ENCODE measurements at places on chromosomes 16 and 17.

DNA sequence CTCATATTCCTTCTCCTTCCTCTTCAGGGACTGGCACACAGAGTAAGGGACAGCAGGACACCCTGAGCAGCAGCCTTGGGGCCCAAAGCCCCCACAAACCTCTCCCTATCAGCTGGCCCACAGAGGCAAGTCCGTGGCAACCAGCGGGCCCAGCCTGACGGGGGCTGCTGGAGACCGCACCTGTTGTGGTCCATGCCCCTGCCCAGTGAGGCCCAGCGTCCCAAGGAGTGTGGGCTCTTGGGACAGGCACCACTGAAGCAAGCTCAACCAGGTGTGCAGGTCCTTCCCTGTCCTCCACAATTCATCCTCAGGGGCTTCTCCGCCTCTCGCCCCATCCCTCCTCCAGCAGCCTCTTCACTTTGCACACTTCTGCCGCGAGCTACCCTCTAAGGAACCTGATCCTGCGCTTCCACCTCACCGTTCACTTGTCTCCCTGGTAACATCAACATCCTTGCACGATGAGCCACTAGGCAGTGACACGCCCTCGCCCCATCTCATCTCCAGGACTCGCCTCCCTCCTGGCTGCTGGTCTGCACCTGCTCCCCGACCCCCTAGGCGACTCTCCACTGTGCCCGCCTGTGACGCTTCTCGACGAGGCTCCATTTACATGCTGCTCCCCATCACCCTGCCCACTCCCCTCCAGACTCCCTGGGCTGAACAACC is 12.7 kb downstream of the MNT start:
- DNase-seq, result no peak

DNA sequence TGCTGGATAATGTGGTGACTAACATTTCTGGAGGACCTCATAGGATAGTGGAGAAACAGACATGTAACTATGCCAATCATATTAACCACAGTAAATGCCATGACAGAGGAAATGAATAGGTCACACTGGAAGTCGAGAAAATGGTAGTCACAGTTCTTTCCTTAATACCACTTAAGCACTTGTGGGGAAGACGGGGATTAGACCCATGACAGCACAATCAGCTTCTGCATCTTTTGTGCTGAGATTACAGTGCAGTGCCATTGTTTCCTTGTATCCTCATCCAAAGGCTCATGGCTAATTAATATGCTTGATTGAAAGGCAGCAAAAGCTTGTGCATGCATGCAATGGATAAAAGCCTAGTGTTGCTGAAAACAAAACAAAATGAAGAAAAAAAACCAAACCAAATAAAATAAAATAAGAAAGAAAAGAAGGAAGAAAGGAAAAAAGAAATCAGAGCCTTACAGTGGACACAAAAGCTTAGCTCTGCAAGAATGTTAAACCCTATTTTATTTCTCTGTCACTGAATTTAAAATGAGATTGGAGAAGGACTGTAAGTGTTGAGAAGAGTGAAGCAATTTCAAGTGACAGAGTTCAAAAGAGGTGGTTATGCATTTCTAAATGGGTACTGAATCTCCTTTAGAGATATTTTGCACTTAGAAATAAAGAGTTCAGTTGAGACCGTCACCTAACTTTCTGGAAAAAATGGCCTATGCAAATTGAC is 1011.9 kb downstream of the CDH8 start:
- no peak for DNase-seq

GRCh38 chr16:67432506-67432890 is 1.6 kb downstream of the HSD11B2 start:
- DNase-seq, result no peak

DNA sequence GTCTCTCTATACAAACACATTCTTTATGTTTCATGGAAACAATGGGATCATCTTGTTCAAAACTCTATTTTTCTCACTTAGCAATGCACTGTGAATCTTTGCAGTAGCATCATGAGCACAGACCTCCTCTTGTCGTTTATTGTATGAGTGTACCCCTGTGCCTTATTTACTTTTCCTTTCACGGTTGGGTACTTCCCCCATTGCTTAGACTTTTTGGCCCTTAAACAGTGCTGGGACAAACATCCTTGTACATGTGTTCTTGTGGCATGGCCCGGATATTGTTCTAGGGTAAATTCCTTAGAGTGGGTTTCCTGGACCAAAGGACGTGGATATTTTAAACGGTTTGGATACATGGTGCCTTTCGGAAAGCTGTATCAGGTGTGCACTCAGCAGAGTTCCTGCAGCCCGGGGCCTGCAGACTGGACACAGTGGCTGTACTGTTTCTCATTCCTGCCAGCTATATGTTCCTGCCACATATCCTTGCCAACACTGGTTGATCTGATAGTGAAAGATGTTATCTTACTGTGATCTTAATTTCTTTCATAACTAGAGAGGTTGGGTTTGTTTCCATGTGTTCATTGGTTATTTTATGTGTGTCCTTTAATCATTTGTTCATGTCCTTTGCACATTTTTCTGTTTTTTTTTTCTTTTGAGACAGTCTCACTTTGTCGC is 111.1 kb downstream of the OR1D5 start:
- no peak for DNase-seq

DNA sequence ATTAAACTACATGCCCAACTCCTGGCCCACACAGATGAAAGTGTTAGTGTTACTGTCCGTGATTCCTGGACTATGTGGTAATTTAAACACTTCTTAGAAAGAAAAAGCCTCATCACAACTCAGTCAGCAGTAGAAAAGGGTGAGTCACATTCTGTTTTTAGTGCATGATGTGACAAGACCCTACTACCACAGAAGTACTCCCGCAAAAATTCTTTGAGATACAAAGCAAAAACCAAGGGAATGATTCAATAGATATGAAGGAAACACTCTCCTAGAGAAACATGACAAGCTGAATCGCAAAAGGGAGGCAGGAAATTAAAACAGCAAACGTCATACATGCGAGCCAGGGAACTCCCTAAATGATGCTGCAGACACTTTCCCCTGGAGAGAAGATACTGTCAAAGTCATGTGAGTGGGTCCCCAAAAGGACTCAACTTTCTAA is 14.4 kb downstream of the SNN start:
- no peak for DNase-seq

GRCh38 chr17:21513012-21513570 is 136.9 kb downstream of the KCNJ12 start:
- peak; percentile 85 for DNase-seq

DNA sequence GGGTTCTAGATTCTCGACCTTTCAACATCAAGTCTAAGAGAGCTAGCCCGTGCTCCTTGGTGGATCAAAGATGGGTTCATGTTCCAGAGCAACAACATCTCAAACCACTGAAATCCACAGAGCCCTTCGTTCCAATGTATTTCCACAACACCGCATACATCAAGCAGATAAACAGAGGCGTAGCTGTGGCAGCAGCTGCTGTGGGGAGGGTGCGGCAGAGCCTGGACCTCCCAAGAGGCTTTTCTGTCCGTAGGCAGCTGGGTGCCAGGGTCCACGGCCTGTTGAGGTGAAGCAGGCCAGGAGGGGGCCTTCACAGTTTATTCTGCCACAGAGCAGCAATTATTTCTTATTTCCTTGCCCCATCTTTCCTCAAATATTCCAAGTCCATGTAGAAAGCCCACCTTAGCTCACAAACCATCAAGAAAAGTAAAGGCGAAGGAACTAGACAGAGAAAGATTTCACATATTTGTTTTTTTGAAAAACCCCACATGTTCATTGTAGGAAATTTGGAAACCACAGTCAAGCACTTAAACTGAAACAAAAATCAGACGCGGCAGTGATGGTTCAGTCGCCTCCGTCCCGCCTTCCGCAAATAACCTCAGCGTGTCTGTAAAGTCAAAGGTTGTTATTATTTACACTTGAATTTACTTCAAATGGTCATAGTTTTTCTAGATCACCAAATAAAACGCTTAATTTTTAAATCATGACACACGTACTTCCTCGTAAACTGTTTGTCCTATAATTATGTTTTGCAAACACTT is 144.6 kb upstream of the FOXF1 start:
- DNase-seq, result no peak

DNA sequence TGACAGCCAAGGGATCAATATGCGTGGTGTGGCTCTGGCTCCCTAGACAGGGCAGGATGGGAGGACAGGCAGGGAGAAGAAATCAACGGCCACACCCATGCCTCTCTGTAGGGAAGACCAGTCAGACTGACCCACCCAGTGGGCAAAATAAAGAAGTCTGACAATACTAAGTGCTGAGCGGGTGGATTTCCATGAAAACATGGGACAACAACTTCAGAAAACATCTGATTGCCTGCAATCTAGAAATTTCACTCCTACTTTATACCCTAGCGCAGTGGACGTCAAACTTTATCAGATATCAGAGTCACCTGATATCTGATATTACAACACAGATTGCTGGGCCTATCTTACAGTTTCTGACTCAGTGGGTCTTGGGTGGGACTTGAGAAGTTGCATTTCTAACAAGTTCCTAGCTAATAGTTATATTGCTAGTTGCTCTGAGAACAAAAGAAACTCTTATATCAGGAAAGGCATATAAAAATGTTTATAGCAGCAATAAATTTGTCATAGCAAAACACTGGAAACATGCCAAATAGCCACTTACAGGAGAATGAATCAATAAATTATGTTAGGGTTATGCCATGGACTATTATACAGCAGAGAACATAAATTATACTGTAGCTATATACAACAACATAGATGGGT is 38.4 kb downstream of the C17orf67 start:
- no peak for DNase-seq

GRCh38 chr16:19963301-19963700 is 78.7 kb upstream of the GPRC5B start:
- DNase-seq, result peak; percentile 70

- DNase-seq, result no peak
Measured at GRCh38 chr16:1156055-1156982, 3.4 kb downstream of the CACNA1H start.

DNA sequence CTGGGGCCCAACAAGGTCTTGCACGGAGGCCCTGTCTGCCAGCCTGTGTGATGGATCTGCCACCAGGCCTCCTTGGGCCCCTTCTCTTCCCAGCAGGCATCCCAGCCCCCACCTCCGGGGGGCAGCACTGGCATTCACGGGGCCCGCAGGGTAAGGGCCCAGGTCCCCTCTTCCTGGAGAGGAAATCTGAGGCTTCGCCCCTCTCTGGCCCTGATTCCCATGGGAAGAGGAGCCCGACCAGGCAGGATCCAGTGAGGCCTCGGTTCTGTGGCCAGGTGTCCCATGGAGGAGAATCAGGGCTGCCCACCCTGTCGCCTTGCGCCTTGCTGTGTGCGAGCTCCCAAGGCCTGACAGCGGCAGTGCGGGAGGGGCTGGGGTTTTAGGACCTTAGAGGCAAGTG is 48.4 kb downstream of the PDPK1 start:
- DNase-seq, result no peak

- DNase-seq, result no peak
Measured at GRCh38 chr17:17890773-17891759, 54.3 kb upstream of the SREBF1 start.

DNA sequence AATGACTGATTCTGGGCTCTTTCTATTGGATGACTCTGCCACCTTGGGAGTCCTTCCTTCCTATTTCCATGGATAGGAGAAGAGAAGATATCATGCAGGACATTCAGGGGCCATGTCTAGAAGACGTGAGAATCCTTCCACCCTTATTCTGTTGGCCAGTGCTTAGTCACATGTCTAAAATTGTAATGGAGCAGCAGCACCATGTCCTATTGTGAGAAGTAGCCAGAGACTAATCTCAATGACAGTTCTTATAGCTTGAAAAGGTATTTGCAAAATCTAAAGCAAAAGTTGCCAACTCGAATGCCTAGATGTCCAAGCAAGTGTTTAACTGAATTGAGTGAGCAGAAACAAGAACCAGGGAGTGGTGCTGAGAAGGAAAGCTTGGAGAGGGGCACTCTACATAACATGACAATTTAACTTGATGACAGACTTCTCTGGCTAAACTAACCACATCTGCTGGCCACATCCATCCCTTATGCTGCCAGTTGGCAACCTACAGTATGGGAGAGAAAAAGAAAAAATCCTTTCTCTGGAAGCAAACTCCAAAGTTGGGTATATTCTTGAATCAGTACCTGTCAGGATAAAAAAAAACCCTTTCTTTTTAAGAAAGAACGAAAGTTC is 225.7 kb downstream of the CDH13 start:
- DNase-seq, result no peak

DNA sequence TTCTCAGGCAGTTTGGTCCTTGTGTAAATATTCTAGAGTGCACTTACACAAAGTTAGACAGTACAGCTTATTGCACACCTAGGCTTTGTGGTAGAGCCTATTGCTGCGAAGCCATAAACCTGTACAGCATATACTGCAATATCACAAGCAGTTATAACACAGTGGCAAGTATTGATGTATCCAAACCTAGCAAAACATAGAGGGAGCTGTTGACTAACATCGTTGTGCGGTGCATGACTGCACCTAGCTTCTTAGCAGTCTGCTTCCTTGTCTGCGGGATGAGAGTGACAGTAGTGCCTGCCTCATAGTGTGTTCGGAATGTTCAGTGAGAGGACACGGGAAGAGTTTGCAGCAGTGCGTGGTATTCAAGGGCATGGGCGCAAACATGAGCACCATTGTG is 78.9 kb downstream of the MPRIP start:
- DNase-seq, result no peak

GRCh38 chr16:89037261-89038152 is 56.1 kb upstream of the ACSF3 start:
- no peak for DNase-seq

DNA sequence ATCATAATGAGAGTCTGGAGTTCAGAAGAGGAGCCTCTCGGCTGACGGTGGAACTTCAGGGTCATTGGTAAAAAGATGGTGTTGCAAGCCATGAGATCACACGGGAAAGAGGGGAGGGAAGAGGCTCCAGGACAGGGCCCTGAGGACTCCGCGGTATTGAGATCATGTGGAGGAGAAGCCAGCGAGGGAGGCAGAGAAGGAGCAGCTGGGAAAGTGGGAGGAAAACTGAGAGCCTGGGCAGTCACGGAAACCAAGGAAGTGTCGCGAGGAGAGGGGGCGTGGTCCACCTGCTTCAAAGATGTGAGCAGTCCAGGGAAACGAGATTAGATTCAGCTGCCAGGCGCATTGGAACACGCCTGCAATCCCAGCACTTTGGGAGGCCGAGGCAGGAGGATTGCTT is 27.7 kb upstream of the SBK1 start:
- no peak for DNase-seq

DNA sequence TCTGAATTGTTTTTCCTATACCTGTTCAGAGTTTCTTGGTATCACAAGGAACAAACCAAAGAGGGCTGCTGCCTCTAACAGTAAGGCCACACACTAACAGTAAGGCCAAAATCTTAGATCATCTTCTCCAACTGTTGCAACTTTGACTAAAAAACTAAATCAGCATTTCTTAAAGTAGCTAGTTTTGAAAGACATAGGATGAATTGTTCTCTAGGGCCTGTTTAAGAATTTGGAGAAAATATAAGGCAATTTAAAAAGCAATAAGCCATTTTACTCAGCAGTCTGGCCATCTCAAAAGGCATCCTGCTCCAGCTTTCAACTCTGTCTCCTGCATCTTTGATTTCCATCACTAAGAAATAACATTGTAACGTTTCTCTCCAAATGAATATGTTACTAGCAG is 105.0 kb upstream of the MON1B start:
- no peak for DNase-seq
